NCI-H524 (cell line): ENCODE measurements at places on chromosomes 6 and 20.

GRCh38 chr6:66418906-66419305 lies 711.9 kb upstream of the EYS start:
- no peak for DNase-seq

DNA sequence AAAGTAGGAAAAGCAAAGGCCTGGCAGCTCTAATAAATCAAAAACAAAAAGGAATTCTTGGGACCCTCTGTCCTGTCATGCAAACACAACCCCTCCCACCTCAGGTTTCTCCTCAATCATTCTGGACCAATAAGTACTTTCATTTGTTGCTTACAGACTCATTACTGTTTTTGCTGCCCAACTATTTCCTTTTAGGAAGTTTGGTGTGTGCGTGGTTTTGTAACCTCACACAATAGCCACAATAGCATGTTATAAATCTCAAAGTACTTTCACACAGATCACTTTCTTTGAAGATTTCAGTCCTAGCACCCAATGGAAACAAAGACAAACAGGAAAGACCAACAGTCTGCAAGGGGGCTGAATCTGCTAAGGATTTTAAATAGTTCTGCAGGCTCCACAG lies 4.5 kb downstream of the MRPL14 start:
- DNase-seq = no peak

DNA sequence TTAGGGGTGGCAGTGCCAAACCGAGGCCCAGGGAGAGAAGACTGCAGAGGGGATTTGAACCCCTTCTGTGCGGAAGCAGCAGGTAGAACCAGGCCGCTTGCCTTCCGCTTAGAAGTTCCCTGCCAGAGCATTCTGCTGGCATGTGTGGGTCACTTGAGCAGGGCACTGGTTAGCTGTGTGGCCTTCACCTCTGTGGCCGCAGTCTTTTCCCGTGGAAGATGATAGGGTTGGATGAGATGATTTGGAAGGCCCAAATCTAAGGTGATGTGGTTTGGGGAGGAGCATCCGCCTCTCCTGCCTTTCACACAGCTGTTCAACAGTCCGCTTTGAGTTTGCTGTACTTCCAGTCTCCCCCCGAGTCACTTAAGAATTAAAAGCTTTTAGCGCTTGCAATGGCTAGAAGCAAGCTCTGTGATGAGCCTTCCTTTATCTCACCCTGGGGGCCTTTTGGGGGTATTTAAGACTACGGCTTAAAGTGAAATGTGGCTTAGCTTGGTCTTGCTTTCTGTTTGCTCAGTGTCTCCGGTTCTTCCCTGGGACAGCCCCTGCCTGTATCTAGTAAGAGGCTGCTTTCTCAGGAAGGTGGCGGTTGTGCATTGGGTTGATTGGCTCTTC lies 743 bp downstream of the CMTR1 start:
- DNase-seq = no peak

DNA sequence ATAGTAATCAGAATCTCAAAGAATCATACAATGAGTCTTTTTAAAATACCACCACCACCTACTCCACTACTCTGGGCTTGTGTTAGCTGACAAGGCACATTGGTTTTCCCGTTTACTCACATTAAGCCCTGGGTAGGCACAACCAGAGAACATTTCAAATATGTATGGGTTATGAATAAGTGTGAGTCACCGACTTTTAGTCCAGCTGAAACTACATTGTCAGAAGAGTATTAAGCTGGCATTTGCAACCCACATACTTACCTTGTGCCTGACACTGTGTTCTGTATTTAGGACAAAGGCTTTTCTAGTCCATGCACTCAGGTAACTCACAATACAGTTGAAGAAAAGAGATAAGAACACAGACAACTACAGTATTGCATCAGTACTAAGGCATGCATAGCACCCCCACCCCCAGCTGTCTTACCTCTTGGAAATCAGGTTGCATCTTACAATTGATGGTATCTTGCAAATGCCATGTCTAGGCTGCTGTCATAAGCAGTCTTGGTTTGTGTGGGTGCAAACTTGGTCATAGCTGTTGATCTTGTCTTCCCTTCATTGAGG lies 40.3 kb upstream of the AHI1 start:
- no peak for DNase-seq

GRCh38 chr6:6826095-6826901 lies 237.8 kb downstream of the LY86 start:
- peak; percentile 34 for DNase-seq
